Right cardiac atrium (tissue), 5 donors: ENCODE measurements at places on chromosomes 16 and 17. TPM values are rescaled to one million over a fixed set of nuclear protein-coding genes. Genes with fewer than 3 reads are reported as not detected.

The CBFA2T3 gene
- total RNA-seq = 7.4 TPM

The KRTAP2-3 gene
- not detected for total RNA-seq

The CETP gene
- total RNA-seq = 0.46 TPM

The PTGES3L gene
- 44.4 TPM for total RNA-seq

The TMEM235 gene
- total RNA-seq = not detected

The HOXB13 gene
- total RNA-seq = not detected

The PYDC1 gene
- not detected for total RNA-seq

The BRIP1 gene
- total RNA-seq = 0.41 TPM

The CD300H gene
- not detected for total RNA-seq

The TMEM92 gene
- not detected for total RNA-seq

The APPBP2 gene
- total RNA-seq = 28.2 TPM

The QPRT gene
- total RNA-seq = 38.6 TPM

The HBA2 gene
- 60.2 TPM for total RNA-seq

The SPN gene
- total RNA-seq = 3.4 TPM
